Activated CD4-positive, alpha-beta memory T cell treated with anti-CD3 and anti-CD28 coated beads for 36 hours (primary cell): ENCODE measurements at places on chromosomes 7 and 10.
A peak's percentile ranks its signal among the peaks of the same experiment; 100 is the strongest.

- DNase-seq, result no peak
Measured at GRCh38 chr7:105682341-105683060, 101.2 kb upstream of the EFCAB10 start.

DNA sequence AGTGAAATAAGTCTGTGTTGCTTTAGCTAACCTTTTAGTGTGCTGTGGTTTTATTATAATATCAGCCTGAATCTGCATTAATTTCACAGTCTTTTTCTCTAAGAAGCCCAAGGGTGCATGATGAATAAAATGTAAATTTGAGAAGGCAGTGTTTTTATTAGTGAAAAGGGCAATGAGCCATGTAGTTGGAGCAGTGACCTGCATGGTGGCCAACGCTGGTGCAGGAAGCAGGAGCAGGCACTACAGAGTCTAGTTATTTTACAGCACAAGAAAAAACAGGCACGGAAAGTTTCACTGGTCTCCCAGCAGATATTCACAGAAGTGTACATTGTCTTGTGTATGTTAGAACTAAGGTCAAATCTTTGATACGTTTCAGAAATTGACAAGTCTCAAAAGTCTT is 247.8 kb downstream of the CELF2 start:
- DNase-seq, result no peak

DNA sequence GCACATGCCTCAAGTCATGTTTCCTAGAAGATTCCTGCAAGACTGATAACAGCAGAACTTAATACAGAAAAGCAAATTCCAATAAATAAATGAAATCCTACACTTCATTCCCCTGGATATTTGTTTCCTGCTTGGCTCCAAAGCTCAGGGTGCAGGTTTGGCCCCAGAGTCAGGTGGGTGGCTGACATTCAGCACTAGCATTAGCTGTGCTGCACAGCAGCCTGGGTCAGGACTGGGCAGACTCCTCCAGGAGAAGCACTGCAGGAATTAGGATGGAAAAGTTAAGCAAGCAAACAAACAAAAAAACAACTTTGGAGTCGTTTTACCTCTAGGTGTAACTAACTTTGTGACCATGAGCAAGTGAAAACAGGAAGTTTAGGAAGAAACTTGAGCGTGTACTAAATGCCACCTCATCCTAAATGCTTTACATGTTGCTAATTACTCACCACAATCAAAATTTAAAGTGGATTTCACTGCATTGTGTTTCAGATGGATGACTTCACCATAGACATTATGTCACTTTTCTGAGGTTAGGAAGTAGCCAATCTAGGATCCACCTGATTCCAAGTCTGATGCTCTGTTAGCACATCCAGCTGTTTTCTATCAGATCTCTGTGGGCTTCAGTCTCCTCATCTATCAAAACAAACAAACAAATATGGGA is 239.4 kb downstream of the C7orf25 start:
- no peak for DNase-seq

- no peak for DNase-seq
Measured at GRCh38 chr10:49289480-49289879, 9.5 kb upstream of the C10orf71 start.

DNA sequence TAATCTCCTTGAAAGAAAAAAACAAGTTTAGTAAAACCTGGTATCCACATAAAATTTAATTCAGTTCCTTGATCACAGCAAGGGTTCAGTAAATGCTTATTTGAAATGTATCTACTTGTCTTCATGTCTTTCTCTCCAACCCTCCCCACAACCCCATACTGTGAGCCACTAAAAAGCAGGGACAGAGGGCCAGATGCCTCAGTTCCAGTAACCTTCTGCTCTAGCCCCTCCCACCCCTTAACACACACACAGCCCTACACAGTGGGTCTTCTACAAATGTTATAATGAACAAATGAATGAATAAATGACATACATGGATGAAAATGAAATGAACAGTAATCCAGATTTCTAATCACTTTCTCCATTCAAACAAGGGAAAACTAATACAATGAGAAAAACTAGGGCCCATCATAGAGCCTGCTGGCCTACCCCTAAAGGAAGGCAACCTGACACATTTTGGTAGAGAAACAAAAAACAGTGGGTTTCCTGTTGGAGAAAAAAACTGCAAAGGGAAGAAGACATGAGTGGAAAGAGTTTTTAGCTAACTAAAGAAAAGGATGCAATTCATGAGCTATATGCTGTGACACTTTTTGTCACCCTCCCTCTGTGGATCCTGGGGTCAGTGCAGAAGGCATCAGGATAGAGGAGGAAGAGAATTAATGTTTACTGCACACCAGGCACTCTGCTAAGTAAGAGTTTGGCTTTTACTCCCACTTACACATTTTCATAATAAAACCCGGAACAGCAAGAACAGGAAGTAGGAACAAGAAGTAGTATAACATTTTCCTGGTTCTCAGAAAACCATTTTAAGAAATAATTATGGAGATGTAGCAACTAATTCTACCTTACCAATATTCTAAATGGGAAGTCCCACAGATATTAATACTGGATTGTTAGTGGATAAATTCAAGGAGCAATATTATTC is 38.1 kb downstream of the ELMO1 start:
- DNase-seq, result peak; percentile 38
